Renal cortical epithelial cell (primary cell): ENCODE measurements at places on chromosomes 5 and 9.

DNA sequence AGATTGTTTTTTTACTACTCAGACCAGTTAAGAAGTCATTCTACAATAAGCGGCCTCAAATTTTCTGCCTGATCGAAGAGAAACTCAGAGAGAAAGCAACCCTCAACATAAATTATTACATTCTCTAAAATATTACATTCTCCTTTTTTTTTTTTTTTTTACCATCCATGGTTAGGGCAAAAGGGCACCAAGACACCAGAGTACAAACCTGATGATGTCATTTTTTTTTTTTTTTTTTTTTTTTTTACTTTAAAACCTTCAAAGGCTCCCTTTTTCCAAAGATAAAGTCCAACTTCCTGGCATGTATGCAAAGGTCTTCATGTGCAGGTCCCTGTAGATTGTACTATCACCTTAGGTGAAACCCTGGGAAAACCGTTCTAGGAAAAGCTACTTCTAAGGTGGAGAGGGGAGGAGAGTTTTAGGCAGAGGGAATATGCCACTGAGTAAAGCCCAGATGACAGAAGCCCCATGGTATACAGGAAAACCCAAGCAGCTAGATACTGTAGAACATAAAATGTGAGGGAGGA is 104.4 kb downstream of the SSBP2 start:
- DNase-seq = no peak

DNA sequence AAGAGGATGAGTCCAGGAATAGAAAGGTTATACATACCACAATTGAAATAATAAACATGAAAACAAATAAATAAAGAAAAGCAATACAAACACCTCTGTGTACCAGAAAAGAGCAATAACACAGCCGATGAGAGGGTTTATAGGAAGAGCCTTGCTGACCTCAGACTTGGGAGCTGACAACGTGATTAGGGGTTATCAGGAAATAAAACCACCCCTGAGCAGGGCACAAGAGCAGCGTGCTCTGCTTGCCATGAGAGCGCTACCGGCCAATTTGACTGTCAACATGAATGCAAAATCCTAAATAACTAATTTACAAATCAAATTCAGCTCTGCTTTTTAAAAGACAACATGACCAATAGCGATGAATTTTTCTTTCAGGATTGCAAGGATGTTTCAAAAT is 2.6 kb upstream of the FREM1 start:
- DNase-seq = no peak

DNA sequence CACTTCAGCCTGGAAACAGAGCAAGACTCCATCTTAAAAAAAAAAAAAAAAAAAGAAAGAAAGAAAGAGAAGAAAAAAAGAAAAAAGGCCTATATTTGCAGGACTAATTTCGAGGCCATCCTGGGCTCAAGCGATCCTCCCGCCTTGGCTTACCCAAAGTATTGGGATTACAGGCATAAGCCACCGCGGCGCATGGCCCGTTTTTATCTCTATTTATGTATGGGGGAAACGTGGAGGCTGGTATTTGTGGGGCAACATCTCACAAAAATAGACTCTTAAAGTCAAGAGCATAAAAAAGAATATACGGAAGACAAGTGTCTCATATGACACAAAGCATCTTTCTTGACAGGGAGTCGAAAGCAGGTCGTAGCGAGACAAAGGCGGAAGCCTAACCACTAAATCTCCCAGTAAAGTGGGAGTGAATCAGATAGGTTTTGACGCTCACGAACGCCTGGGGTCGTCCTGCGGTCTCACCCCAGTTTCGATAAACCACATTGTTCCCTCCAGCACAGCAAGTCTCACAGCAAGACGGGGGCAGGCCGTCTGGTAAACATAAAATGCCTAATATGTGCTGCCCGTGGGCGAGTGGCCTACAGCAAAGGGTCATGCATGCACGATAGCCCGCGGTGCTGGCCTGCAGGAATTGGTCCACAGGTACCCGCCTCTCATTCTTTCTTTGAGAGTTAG is 1.8 kb upstream of the TRIM41 start:
- DNase-seq = no peak

- DNase-seq = no peak
These were observed 13.6 kb downstream of the PDE6A start for GRCh38 chr5:149930749-149931574.

- no peak for DNase-seq
These were observed 291.9 kb upstream of the IRX1 start for GRCh38 chr5:3303777-3304176.

- peak; percentile 71 for DNase-seq
These were observed 984.5 kb upstream of the CDH18 start for GRCh38 chr5:20972419-20972925.

- peak; percentile 61 for DNase-seq
These were observed 75.1 kb upstream of the RGMB start for GRCh38 chr5:98698359-98698758.

GRCh38 chr9:122338536-122338935 is 32.3 kb upstream of the PTGS1 start:
- DNase-seq = no peak

DNA sequence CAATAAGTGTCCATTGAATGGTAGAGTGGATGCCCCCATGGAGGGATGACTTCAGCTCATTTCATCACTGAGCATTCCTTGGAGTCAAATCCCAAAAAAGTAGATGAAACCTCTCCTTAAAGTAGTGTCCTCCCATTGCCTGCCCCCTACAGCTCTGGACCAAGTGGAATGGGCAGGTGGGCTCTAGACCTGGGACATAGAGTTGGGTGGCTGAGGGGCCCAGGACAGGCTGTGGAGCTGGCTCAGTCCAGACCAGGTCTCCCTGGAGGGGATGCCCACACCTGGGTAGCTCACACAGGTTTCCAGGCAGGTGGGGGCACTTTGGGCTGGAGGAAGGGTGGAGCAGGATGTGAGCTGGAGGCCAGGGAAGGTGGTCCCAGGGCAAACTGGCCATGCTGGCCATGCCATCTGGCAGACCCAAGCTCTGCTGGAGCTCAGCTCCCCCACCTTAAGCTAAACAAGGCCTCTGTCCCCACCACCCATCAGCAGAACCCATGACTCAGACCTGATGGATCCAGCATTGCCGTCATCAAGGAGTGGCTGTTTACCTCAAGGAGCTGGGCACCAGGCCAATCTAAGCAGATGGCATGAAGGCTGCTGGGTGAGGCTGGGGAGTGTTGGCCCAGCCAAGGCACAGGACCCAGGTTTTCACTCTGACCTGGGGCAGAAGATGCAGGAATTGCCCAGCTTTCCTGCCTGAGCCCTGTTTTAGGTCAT is 6.2 kb upstream of the SPINK4 start:
- DNase-seq = peak; percentile 99

DNA sequence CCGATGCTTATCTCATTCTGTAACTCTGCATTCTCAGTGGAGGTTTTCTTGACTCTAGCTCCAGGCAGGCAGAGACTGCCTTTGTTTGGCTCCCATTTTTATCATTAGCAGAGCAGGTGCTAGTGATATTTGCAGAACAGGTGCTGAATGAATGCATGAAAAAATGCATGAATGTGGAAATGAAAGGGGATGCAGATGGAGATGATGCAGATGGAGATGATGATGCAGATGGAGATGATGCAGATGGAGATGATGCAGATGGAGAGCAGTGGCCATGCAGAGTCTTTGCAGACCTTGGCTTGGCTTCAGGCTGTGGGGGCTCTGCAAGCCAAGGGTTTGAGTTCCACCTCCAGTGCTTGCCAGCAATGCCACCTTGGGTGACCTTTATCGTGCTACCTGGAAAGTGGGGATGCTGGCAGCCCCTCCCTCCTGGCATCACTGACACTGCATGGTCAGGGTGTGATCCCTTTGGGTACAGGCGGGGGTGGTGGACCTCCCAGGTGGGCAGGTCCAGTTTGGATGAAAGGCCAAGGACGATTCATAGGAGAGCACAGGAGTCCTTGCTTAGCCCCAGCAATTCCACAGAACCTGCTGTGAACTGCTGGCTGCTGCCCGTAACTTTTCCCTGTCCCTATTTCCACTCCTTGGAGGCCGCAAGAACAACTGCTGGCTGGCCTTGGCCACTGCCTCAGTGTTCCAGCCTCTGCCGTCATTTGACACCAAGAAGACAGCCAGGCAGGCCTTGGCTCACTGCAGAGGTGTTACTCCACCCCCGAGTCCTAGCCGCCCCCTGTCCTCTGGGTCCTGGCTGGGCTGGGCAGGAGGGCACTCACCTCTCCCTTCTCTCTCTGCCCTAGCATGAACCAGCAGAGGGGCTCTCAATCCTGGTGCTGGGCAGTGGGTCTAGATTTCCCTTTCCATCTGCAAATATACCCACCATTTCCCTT is 33.0 kb downstream of the ERGIC1 start:
- no peak for DNase-seq

DNA sequence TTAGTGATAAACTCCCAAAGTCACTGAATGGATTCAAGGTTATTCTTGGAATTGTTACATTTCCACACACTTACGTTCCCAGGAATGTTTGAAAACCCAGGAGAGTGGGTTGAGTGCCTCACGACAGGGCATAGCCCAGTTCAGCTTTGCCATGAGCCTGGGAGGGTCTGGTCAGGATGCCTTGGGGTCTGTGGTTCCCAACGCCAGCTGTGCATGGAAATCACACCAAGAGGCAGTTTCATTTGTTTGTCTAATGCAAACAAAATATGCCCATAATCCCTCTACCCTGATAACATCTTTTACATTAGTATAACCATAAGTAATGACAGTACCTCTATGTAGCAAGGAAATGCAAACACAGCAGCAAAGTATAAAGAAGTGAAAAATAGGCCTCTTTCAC is 25.3 kb upstream of the MSX2 start:
- no peak for DNase-seq

DNA sequence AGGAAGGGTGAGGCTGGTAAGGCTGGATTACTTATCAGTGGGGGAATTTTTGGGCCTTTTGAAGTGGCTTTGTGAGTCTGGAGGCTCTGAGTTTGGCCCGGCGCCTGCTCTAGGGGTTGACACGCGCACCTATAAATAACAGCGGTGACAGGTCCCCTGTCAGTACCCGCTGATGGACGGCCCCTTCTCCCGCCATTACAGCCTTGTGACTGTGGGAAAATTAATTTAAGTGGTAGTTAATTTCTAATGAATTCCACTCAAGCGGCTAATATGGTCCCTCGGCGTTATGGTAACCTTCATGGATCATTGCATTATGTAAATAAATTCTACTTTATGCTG is 16.5 kb downstream of the MRPL36 start:
- DNase-seq = peak; percentile 75

- DNase-seq = no peak
These were observed 83.2 kb downstream of the DIRAS2 start for GRCh38 chr9:90559075-90560073.

- DNase-seq = no peak
These were observed 400.5 kb downstream of the IRX1 start for GRCh38 chr5:3995954-3996619.

- no peak for DNase-seq
These were observed 226.2 kb downstream of the ATPSCKMT start for GRCh38 chr5:10023494-10023893.

DNA sequence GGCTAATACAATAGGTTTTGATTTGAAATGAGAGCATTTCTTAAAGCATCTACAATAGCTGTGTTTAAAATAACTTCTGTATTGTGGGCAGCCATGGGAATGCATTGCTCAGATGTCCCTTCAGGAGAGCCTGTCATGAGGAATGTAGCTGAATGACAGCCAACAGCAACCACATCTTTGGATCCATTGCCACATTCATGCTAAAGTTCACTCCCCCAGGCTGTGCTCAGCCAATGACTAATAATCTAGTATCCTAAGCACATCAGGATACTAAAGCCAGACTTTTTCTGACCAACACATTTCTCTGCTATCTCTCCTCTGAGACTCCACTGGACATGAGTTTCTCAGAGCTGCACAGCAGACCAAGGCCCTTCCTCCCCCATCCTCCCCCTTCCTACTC is 45.5 kb downstream of the HTR1A start:
- DNase-seq = peak; percentile 22

DNA sequence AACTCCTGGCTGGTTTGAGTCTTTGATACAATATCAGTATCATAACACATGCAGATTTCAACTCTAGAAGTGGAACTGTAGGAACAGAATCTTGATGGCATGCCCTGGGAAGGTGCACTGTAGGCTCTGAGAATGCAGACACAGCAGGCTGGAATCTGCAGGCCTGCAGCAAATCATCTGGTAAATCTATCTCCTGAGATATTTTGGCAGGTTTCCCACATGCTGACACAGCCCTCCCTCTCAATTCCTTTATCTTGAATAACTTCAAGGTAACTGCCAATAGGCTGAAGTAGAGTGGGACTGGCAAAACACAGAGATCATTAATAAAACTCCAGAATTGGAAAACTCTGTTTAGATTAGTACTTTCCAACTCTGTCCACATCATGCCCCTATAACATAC is 177.8 kb upstream of the PCSK5 start:
- no peak for DNase-seq

DNA sequence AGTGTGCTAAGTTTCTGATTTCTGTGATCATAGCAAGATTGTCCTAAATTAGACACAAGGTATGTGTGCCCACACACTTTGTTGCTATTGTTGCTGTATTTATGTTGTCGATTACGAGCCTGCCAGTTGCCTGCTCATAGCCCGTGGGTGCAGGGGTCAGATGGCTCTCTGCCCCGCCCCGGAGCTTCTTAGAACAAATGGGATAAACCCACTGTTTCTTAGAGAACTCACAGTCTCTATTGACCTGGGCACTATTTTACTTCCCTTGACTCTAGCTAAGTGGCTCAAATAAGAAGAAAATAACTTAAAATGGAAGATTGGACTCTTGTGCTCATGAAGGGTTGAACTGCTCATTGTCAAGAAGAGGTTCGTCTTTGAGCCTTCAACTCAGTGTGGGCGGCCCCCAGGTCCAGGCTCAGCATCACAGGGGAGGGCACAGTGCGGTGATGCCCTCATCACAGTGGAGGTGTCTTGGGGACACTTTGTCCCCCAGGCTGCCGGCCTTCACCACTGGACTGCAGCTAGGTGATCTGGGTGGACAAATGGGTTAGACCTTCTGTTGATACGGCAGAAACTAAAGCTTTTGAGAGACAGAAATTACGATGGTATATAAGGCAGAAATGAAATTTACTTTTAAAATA is 155.5 kb downstream of the TENT4A start:
- no peak for DNase-seq

GRCh38 chr5:38369692-38370091 is 111.3 kb downstream of the EGFLAM start:
- DNase-seq = no peak

- DNase-seq = no peak
These were observed 935.8 kb downstream of the DTWD2 start for GRCh38 chr5:118052503-118052902.

- DNase-seq = no peak
These were observed 30.0 kb upstream of the SUSD3 start for GRCh38 chr9:93028448-93029006.

DNA sequence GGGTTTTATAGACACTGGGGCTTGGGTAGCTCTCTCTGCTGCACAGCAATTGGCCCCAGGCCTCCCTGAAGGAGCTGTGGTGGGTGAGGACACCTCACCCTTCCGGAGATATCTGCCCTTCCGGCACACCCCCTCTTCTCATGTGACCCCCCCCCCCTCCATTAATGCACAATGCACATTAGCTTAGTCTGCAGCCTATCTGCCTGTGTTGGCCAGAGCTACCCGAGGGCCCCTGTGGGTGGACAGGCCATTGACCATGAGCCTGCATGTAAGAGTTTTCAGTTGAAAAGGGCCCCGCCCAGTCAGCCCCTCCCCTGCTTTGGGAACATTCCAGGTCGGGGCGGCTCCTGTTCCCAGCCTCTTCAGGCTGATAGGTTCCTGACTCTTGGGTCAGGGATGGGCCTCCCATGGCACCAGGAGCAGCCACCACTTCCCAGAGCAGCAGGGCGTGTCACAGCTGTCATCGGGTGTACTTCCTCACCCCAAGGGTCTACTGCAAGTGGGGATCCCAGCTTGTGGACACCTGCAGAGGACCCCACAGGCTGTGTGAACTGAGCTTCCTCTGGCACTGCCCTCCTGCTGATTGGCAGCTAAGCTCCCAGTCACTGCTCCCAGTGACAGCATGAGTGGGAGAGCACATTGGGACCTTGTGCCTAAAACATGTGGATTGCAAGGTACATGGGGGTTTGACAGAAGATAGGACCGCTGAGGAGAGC is 17.8 kb downstream of the PHF2 start:
- no peak for DNase-seq
